ENCODE measurements at places on chromosomes 3 and 15.

DNA sequence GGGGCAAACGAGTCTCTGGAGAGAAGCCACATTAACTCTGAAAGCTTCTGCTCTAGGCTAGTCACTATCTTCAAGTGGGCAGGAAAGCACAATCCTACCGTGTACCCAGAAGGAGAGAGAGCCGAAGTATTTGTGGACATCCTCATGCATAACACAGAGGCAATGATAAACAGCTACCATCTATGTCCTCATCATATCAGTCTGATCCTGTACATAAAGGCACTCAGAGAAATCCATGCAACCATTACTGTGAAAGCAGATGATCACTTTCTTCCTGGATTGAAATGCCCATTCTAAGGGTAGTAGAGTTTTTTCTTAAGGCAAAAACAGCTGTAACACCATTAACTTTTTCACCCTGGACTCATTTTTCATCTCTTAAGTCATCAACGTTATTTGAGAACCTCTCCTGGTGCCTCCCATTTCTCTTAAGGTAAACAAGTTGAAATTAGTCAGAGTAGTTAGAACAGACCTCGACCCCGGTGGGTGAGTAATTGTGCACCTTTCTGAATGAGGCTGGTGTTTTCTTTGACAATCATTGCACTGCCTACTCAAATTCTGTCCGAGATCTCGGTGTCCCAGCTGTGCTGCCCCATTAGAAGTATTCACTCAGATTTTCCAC, 327.4 kb downstream of the SHQ1 start:
- DNase-seq, result peak; percentile 1
- no peaks in the 10 kb centered on the region for H3K36me3 ChIP-seq
- no peak overlapping the region for H3K27ac ChIP-seq

DNA sequence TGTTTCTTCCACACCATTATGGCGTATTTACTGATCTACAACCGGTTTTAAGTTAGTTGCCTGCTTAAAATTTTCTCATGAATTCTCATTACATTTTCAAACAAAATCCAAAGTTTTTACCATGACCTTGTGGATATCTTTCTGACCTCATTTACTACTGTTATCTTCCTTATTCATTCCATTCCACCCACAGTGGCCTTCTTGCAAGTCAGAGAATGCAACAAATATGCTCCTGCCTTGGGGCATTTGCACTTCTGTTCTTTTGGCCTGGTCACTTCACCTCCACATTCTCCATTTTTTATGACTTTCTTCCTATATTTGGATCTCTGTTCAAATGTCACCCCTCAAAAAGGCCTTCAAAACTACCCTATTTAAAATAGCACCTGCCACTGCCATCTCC, 8.8 kb upstream of the SLC15A2 start:
- H3K4me1 ChIP-seq, result peaks cover 11% of the 10 kb centered on the region
- no peak overlapping the region for H3K4me3 ChIP-seq
- no peaks in the 10 kb centered on the region for H3K36me3 ChIP-seq
- H3K27me3 ChIP-seq, result no peaks in the 10 kb centered on the region
- no peak overlapping the region for H3K27ac ChIP-seq
- no peak for DNase-seq

DNA sequence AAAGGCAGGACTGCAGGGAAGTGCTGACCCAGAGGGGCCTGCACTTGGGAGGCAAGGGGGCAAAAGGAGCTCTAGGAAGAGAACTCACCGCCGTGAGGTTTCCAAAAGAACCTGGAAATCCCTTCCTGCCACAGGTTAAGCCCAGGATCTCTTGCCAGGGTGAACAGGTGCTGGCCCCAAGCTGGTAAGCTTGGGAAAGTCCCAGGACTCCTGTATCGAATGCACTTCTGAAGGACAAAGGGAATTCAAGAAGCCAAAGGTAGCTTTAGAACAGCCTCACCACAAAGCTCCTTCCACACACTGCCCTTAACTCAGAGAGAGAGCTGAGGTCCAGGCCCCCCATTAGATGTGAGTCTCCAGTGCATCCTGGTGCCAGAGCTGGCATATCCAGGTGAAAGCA, 11.9 kb upstream of the SKIC8 start:
- DNase-seq, result no peak
- no peaks in the 10 kb centered on the region for H3K36me3 ChIP-seq
- H3K4me1 ChIP-seq, result peaks cover 8% of the 10 kb centered on the region
- peaks cover 53% of the 10 kb centered on the region for H3K27me3 ChIP-seq
- H3K27ac ChIP-seq, result no peak overlapping the region

DNA sequence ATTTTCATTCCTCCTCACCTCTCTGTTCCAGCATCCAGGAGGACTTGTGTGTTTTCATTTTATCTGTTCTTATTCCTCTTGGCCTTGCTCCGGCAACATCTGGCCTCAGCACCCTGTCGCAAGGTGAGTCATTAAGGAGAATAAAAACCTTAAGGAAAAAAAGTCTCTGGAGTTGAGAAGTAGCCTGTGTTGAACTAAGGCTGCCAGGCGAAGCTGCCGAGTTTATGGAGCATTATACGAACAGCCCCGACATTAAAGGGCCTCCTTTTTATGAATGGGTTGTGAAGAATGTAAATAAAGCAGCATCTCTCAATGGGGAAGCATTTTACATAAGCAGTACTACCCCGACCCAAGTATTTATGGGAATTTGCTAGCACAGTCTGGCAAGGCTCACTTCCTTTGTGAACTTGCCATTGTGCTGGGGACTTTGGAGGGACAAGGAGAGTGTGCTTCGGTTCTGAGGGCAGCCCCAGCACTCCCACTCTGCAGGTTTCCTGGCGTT, 4.7 kb downstream of the BAHD1 start:
- peak overlapping the region; percentile 81 for H3K27ac ChIP-seq
- H3K27me3 ChIP-seq, result peaks cover 4% of the 10 kb centered on the region
- peak; percentile 67 for DNase-seq
- H3K4me3 ChIP-seq, result peak overlapping the region; percentile 69
- H3K36me3 ChIP-seq, result no peaks in the 10 kb centered on the region

DNA sequence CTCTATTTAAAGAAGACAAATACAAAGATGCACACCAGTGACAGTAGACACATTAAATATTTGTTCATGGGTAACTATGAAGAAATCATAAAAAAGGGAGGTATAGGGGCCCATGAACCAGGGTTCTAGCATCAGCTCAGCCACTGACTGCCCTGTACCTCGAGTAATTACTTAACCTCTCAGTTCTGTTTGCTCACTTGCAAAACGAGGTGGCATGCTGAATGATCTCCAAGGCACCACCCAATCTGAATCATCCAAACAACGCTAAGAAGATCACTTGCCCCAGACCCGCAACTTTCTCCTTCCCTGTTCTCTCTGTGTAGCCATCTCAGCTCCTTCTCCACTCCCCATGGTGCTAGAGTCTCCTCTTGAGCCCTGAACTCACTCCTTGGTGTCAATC, 374.7 kb downstream of the VPS13C start:
- H3K4me3 ChIP-seq, result no peak overlapping the region
- H3K27ac ChIP-seq, result no peak overlapping the region
- DNase-seq, result no peak
- no peaks in the 10 kb centered on the region for H3K27me3 ChIP-seq

DNA sequence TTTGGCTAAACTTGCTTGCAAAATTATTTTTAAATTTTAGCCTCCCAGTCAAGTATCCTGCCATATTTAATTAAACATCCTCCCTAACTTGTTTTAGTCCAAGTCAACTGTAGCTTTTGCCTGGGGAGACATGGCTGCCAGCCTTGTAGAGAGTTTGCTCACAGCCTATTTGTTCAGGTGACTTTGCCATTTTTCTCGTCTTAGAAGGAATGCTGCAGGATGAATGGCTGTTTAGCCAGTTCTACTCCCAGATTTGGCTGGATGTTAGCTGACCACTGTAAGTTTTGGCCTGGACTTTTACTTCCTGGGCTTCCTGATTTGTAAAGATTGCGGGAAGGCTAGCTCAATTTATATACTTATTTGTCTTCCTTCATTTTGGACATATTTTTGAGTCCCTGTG, 236.4 kb upstream of the SGO1 start:
- no peaks in the 10 kb centered on the region for H3K27me3 ChIP-seq
- no peak overlapping the region for H3K4me3 ChIP-seq
- H3K36me3 ChIP-seq, result no peaks in the 10 kb centered on the region
- no peaks in the 10 kb centered on the region for H3K4me1 ChIP-seq

DNA sequence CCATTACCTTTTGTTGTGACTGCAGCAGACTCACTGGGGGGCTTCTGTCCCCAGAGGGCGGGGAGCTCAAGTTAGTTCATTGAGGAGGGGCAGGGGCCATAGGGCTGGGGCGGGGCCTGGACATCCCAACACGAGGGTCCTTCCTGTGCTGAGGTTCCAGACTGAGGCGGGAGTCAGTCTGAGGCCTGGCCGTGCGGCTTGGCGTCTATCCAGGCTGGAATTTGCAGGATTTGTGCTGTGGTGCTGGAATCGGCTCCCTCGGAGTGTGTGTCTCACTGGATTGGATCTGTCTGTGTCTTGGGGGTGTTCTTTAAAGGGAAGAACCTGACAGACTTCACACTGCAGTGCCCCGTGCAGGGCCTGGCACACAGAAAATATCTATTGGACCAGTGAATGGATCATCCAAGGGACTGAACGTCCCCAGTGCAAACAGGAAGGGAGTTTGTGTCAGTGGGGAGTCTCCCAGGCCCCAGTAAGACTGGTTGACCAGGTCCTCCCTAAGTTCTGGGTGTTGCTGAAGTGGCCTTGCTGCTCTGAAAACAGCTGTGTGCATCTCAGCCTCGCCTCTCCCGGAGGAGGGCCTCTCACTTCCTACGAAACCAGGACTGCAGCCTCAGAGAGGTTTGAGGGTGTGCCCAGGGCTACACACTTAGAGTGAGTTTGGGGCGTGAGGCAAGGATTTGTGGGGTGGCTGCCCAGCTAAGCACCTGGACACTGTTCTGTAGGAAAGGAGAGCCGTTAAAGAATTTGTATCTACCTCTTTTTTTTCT, 26.1 kb downstream of the GOLGA6L2 start:
- H3K36me3 ChIP-seq, result no peaks in the 10 kb centered on the region
- peaks cover 18% of the 10 kb centered on the region for H3K4me1 ChIP-seq
- H3K27me3 ChIP-seq, result peaks cover 8% of the 10 kb centered on the region

DNA sequence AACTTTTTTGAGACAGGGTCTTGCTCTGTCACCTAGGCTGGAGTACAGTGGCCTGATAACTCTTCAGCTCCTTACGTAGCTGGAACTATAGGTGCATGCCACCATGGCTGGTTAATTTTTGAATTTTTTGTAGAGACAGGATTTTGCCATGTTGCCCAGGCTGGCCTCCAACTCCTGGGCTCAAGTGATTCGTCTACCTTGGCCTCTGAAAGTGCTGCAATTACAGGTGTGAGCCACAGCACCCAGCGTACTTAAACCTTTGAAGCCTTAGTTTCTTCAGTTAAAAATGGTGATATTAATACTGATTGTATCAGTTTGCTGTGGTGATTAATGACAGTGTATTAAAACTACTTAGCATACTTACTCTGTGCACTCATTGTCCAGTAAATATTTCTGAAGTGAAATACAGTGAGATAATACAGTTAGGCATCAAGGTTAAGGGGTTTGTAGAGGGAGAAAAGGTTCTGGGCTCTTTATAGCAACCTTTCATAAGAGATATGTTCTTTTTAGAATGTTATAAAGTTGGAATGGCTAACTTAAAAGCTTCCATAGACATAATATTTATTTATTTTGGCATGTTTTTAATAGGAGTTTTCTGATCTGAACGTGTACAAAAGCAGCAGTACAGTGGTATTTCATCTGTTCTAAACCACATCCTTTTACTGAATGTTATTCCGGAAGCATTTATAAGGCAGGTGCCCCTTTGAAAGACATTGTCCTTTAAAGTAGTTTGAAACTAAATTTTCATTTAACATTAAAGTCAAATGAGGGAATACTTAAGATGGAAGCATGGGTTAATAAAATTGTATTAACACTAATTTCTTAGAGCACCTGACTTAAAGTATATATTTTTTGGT, 23.6 kb downstream of the NCK1 start:
- H3K27ac ChIP-seq, result no peak overlapping the region
- H3K27me3 ChIP-seq, result no peaks in the 10 kb centered on the region
- no peak overlapping the region for H3K4me3 ChIP-seq
- DNase-seq, result no peak

DNA sequence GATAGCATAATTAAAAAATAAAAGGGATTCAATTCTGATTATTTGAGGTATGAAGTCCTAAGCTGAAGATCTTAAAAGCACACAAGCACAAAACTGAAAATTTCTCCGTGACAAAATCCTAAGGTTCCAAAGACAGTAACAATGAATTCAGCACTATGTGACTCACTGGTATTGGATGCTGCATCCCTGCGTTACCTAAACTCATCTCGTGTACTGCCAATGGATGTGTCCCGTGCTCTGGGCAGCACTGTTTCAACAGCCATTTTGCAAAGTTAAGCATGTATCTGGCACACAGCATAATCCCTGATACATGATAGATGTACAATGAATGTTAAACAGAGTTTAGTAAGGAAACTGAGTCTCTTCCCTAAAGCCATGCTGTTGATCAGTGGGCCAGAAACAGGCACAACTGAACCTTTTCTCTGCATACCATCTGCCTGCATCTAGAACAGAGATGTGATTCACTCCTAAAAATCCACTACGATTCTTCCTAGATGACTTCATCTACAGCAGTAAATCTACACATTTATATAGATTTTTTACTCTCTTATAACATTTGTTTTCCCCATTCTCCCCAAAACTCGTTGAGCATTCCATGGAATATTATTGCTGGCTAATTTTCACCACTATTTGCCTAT, 14.3 kb downstream of the SUCLG2 start:
- DNase-seq, result peak; percentile 50
- H3K4me1 ChIP-seq, result peaks cover 79% of the 10 kb centered on the region
- H3K27ac ChIP-seq, result peak overlapping the region; percentile 78
- H3K4me3 ChIP-seq, result peak overlapping the region; percentile 56
- H3K27me3 ChIP-seq, result no peaks in the 10 kb centered on the region
- H3K36me3 ChIP-seq, result peaks cover 30% of the 10 kb centered on the region

GRCh38 chr3:156395961-156396710, 158.8 kb downstream of the SSR3 start:
- no peak overlapping the region for H3K4me3 ChIP-seq
- no peak for DNase-seq
- H3K27ac ChIP-seq, result no peak overlapping the region
- peaks cover 4% of the 10 kb centered on the region for H3K27me3 ChIP-seq

GRCh38 chr15:65777053-65777452, 15.0 kb downstream of the DENND4A start:
- no peaks in the 10 kb centered on the region for H3K36me3 ChIP-seq
- no peak for DNase-seq
- H3K4me1 ChIP-seq, result peaks cover 15% of the 10 kb centered on the region
- H3K27ac ChIP-seq, result no peak overlapping the region

- no peak overlapping the region for H3K4me3 ChIP-seq
- no peaks in the 10 kb centered on the region for H3K36me3 ChIP-seq
- H3K4me1 ChIP-seq, result no peaks in the 10 kb centered on the region
- no peak for DNase-seq
- H3K27me3 ChIP-seq, result peaks cover 22% of the 10 kb centered on the region
Observed at GRCh38 chr3:39021029-39021428, 30.7 kb downstream of the SCN11A start.

Data from HFFc6 (cell line).